Skeletal muscle cell (primary cell): ENCODE measurements at places on chromosomes 13 and 19.

GRCh38 chr13:90565985-90566713 lies 781.3 kb upstream of the MIR17HG start:
- DNase-seq = no peak

DNA sequence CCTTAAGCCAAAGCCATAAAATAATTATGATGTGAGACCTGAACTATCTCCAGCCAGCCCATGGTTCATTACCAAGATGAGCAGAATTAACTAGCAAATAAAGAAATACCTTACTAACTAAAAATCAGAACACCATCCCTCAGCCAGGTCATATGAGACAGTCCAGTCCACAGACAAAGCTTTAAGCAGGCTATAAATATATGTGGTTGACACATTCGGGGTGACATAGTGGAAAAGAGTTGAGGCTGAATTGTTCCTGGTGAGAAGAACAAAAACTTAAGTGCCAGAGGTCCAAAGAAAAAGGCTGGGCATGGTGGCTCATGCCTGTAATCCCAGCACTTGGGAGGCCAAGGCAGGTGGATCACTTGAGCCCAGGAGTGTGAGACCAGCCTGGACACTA lies 30.9 kb downstream of the ENOX1 start:
- no peak for DNase-seq

DNA sequence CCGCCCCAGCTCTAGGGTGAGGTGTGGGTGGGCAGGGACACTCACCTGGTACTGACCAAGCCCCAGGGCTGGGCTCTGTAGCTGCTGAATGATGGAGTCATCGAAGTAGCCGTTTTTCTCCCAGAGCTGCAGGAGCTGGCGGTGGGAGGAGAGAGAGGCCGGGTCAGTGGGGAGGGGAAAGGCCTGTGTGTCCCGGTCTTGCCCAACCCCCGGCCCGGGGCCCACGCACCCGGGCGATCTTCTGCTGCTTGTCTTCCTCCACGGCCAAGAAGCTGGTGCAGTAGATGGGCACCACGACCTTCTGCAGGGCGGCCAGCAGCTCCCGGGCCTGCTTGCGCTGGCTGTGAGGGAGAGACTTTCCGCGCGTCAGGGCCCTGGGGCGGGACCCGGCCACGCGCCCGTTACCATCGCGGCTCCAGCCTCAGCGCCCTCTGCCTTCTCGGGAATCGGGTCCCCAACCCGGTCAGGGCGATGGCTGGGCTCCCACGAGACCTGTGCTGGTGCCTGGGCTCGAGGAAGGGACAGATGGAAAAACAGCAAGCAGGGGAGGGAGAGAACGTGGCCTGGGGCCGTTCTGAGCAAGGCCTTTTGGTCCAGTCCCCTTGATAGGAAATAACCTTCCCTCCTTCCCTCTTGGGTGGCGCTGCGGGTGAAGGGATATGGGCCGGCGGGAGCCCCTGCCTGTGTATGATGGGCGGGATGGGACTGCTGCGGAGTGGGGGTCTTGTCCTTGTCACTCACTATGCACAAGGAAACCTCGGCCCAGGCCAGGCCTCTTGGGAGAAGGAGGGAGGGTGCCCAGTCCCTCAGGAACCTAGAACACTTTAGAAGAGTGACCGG lies 11.5 kb downstream of the CHERP start:
- no peak for DNase-seq

- no peak for DNase-seq
Observed at GRCh38 chr19:49064768-49065611, at the start of gene NTF4. TSS of gene NTF4 (minus strand) at chr19:49064818. CDS start at chr19:49061997, 2,821 bp downstream.

DNA sequence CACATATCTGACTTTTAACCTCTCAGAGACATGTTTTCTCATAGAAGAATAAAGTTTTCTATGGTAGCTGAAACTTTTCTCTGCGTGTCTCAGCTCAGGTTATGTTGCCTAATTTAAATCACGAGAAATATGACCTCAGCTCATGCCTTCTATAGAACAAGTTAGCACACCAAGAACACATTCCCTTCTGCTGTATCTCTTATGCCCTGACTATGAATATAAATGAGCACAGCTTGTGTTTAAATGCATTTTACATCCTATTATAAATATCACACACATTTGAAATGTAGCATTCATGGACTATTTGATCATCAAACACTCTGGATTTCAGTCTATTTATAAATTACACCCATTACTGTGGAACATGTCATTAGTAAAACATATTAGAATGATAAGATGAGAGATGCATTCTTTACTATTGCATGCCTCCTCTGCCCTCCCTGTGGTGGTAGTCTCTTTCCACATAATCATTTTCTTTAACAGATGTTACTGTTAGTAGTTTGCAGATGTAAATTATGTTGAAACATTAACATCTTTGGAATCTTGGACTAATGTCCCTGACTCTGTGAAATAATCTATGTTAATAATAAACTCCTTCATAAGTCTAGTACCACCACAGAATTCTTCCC lies 2044.9 kb upstream of the PCDH20 start:
- no peak for DNase-seq

DNA sequence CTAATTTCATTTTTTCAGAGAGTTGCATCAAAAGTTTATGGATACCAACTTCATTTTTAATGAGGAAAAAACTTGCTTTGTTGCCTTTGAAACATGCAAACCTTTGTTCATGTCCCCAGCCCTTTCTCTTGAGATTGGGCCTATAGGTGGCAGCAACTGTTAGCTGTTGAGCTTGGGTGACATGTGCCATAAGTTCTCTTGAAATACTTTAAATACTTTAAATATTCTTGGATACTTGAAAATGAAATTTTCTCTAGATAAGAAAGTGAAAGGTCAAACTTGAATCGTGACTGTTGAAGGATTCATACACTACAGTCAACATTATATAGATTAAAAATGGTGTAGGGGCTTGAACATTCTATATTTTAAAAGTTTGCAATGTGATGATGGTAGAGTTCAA lies 294.9 kb downstream of the NDFIP2 start:
- peak; percentile 49 for DNase-seq

DNA sequence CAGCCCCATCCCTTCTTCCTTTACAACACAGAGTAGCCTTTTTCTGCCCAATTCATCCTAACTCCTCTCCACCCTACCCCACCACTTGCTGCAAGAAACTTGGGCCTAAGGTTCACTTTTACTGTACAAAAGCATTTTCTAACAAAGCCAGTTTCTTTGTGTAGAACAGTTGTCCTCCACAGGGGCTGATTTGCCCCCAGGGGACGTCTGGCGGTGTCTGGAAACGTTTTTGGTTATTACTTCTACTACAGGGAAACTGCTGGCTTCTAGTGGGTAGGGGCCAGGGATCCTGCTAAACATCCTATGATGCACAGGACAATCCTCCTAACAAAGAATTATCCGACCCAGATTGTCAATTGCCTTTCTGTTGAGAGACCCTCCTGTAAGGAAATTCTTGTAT lies 7.3 kb upstream of the LMO7 start:
- no peak for DNase-seq

DNA sequence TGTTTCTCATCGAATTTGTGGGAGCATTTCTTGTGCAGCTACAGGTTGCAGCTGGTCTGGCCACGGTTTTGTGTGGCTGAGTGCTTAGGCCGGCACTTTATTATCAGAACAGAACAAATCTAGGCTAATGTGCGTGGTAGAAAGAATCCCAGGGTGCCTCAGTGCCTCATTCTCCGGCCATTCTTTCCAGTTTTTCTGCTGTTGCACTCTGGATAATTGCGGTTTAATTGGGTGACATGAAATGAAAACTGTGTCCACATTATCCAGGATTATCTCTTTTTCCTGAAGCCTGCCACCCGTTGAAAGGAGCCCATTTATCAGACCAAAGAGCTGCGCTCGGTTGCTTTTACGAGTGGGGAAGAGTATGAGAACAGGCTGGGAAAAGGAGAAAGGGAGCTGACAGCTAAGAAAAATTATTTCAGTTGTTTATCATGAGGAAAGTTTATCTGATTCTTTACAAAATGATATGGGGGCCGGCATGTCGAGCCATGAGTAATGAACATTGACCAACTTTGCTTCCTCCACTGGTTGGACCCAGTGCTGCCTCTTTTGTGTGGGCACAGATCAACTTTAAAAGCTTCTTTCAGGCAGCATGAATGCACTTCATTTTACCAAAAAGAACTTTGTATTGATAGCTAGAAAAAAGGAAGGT lies 117.0 kb upstream of the SOX21 start:
- DNase-seq = no peak

DNA sequence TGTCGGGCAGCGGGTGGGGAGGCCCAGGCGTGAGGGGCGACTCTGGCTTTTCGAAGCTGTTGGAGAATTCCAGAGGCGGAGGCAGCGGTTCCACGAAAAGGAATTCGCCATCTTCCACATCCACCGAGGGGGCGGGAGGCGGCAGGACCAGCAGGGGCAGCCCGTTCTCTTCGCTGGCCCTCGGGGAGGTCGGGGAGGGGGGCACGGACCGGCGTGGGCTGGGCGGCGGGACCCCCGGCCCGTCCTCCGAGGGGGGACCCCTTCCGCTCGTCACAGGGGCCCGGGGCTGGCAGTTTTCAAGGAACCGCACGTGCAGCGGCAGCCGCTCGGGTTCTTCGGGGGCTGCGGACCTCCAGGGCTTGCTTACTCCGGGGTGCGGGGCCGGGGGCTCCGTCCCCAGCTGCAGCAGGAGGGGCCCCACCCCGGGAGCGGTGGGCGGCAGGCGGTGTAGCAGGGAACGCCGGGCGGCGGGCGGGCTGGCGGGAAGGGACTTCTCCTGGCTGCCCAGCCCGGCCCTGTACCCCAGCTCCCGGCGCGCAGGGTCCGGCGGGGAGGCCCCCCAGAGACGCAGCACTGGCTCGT lies 18.0 kb downstream of the C19orf81 start:
- no peak for DNase-seq

GRCh38 chr13:113802761-113803160 lies 43.7 kb downstream of the TMEM255B start:
- no peak for DNase-seq

- DNase-seq = no peak
Observed at GRCh38 chr19:47765523-47766358, 12.8 kb upstream of the SELENOW start.
